ENCODE measurements at places on chromosomes 13 and 19.

DNA sequence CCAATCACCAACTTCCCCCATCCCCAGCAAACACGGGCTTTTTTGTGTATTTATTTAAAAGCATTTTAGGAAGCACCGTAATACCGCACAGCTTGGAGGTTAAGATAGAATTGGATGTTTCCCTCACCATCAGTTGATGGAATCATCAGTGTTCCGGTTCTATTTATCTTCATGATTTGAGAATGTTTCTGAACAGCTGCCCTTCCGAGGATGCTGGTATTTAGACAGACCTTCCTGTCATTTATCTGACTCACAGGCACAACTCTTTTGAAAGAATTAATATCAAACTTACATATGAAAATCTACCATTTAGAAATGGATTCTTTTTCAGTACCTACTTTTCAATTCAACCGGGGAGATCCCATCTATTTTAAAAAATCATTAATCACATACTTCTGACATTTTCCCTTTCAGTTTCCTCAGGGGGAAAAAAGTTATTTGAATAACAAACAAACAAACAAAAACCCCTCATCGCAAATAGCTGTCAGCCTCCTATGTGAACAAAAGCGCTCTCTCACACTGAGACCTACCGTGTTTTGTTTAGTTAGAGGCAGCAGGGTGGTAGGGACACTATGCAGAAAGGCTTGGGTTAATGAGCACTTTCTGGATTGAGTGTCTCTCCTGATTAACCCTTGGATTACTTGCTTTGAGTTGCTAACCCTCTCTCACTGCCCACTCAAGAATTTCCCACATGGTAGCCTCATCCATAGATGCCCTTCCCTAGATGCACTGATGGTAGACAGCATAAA is 189.3 kb downstream of the TM9SF2 start:
- no peak for DNase-seq

- DNase-seq: no peak
Measured at GRCh38 chr13:75160984-75161383, 321.0 kb downstream of the TBC1D4 start.

DNA sequence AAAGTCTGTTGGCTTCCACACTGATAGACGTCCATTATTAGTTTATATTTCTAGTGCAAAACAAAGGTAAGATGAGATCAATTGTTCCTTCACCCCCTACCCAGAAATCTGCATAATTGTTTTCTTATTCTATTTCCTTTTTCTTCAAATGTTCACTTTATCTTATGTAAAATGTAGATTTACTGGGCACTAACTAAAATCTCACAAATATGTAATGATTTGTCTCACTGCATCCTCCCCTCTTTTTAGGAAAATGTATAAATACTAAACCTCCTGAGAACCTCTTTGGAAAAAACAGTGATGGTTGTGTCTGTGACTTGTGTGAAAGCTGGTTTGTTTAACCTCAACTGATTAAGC is 1377.2 kb upstream of the MIR17HG start:
- DNase-seq: no peak

DNA sequence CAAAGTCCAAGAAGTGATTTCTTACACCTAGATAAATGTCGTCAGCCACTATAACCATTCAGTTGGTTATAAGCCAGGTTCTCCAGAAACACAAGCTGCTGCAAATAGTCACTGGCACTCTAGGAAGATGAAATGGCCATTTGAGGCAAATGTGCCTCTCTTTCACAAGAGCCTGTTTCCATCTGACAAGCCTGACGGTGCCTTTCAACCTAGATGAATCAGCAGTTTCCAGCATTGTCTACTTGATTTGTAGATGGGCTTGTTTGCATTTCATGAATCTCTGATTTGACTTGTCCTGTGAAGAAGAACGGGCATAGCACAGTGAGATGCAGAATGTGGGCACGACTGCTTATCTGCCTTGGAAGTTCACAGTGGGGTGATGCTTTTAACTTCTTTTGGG is 327.2 kb downstream of the LMO7 start:
- no peak for DNase-seq

GRCh38 chr13:48531416-48532255 is 1.2 kb downstream of the RCBTB2 start:
- DNase-seq: no peak

GRCh38 chr13:99624936-99625540 is 123.8 kb downstream of the TM9SF2 start:
- DNase-seq: no peak

DNA sequence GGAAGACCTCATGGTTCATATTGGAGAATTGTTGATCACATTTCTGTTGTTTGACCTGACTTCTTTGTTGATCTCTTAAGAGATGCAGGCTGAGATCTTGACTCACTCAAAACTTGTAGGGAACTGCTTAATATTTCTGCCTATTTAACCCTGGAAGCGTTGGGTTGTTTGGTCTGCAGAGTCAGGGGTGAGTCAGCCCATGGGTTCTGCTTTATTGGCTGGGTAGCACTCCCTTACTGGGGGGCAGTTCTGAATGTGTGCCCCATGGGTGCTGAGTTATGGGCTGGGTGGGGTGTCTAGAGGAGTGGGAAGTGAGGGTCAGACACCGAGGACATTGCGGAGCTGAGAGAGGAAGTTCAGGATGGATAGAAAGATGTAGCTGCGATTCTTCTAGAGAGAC is 87.9 kb downstream of the LRCH1 start:
- DNase-seq: no peak

GRCh38 chr19:41883463-41883820 is 458 bp downstream of the ARHGEF1 start:
- DNase-seq: no peak

GRCh38 chr13:39363382-39363772 is 239.6 kb downstream of the LHFPL6 start:
- DNase-seq: no peak

GRCh38 chr13:113138792-113139551 is 16.4 kb downstream of the F10 start:
- no peak for DNase-seq

DNA sequence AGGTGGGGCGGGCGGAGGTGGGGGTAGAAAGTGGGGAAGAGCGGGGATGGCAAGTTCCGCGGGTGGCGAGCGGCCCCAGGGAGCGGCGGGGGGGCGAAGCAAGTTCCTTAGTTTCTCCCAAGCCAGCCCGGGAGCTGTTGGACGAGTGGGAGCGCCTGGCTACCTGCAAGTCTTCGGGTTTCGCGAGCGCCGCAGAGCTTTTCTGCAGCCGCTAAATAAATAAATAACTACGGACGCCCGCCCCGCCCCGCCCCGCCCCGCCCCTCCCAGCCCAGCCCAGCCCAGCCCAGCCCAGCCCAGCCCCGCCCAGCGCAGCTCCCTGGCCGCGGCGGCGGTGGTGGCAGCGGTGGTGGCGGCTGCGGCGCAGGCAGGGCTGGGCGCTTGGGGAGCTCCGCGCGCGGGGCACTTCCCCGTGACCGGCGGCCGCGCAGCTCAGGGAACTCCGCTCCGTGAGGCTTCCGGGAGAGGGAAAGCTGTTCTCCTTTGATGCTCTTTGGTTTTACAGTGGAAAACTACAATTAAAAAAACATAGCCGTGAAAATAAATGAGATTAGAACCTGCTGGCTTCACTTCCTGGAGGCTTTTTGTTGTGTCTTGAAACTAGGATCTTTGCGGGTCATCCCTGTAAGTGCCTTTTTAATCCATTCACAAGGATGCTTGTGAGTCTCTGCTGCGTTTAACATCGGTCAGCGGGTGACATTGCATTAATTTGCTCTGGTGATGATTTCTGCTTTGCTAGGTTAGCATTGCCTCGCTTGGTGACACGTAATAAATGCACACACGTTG is at the start of gene UBE2L5:
UBE2L5 (plus strand) TSS at position 440 of the 786 bp plus-strand sequence. CDS start 5,498 bp downstream, outside the sequence.
- DNase-seq: no peak

DNA sequence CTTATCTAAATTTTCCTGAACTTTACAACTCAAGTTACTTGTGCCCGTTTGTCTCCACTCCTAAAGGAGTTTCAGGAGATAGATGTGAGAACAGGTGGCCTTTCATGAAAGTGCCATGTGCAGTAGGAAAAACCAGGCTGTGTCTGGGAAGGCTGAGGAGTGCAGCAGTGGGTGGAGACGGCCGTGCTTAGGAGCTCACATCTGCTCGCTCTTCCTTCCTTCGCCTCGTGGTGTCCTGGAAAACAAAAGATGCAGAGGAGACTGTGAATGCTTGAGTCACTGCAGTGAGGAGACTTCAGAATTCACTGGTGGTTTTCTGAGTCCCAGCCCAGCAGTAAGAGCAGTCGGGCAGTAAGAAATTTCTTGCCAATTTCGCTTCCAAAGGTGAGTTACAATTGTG is 138.4 kb upstream of the RNF113B start:
- DNase-seq: no peak

- no peak for DNase-seq
Measured at GRCh38 chr13:50757008-50757407, 86.5 kb downstream of the DLEU7 start.

DNA sequence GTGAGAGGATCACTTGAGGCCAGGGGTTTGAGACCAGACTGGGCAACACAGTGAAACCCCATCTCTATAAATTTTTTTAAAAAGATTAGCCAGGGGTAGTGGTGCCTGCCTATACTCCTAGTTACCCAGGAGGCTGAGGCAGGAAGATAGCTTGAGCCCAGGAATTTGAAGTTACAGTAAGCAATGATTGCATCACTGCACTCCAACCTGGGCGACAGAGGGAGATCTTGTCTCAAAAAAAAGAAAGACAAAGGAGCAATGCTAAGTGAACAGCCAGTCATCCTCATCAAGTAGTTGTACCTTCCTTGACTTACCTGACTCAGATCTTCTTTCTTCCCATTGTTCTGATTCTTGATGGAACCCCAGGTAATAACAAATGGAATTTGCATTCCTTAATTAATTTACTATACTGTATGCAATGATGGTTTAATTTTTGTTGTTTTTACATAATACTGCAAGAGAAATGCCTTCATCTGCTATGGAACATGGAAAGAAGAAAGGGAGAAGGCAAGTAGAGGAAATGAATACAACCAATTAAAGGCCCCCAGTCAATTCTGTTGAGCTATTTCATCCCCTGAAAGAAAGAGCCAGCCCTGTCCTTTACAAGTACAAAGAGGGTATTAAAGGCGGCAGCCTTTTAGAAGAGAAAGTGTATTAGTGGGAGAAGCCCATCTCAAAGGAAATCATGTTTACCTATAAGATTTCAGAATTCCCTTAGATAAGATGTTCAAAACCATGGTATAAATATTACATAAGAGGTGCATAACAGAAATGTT is 316.7 kb downstream of the DIAPH3 start:
- no peak for DNase-seq

- DNase-seq: no peak
Measured at GRCh38 chr19:58468216-58468839, 1.4 kb downstream of the ZNF324 start.

- no peak for DNase-seq
Measured at GRCh38 chr13:43431841-43432240, 354.9 kb downstream of the ENOX1 start.

- DNase-seq: peak; percentile 33
Measured at GRCh38 chr13:101942038-101942437, 459.8 kb downstream of the FGF14 start.

Measured in WTC11 (cell line).